Thyroid gland (tissue), 4 donors: ENCODE measurements at places on chromosomes 2 and 18. TPM values are rescaled to one million over a fixed set of nuclear protein-coding genes. Genes with fewer than 3 reads are reported as not detected.

GRCh38 chr18:45940724-45941123, 26.4 kb downstream of the EPG5 start:
- H3K27ac ChIP-seq = no peak overlapping the region
- no peaks in the 10 kb centered on the region for H3K4me1 ChIP-seq
- no peaks in the 10 kb centered on the region for H3K27me3 ChIP-seq
- no peak overlapping the region for H3K4me3 ChIP-seq
- no peak for DNase-seq
- peaks cover 69% of the 10 kb centered on the region for H3K36me3 ChIP-seq

DNA sequence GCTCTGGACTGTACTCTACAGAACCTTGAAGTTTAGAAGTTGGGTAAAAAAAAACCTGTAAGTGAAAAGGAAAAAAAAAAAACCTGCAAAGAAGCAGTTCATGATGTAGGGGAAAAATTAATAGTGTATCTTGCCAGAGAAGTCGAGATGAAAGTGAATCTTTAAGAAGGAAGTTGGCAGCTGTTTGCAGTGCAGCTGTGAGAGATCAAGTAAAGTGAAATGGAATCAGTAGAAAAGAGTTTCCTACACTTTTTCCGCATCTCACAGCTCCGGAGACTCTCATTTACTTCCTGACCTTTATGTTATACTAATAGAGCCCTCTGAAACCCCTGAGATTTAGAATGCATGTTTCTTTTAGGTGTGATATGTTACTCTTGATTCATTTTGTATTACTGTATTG, 19.2 kb downstream of the RNMT start:
- DNase-seq = no peak
- H3K36me3 ChIP-seq = peaks cover 46% of the 10 kb centered on the region
- no peak overlapping the region for H3K27ac ChIP-seq
- no peaks in the 10 kb centered on the region for H3K4me1 ChIP-seq
- H3K27me3 ChIP-seq = no peaks in the 10 kb centered on the region

GRCh38 chr2:30481323-30481800, 34.3 kb downstream of the LCLAT1 start:
- H3K4me3 ChIP-seq = no peak overlapping the region
- H3K27me3 ChIP-seq = no peaks in the 10 kb centered on the region
- no peak overlapping the region for H3K27ac ChIP-seq
- no peaks in the 10 kb centered on the region for H3K36me3 ChIP-seq
- H3K4me1 ChIP-seq = no peaks in the 10 kb centered on the region
- DNase-seq = no peak

- H3K4me3 ChIP-seq = no peak overlapping the region
- H3K27me3 ChIP-seq = no peaks in the 10 kb centered on the region
- DNase-seq = no peak
- peak overlapping the region; percentile 70 for H3K27ac ChIP-seq
- peaks cover 21% of the 10 kb centered on the region for H3K4me1 ChIP-seq
Observed at GRCh38 chr2:218501665-218502064, 66.5 kb downstream of the USP37 start.

GLI2 gene
- total RNA-seq = 1.2 TPM

GRCh38 chr18:75638223-75638775, 210.8 kb upstream of the SMIM21 start:
- peaks cover 6% of the 10 kb centered on the region for H3K4me1 ChIP-seq
- no peak for DNase-seq
- H3K4me3 ChIP-seq = no peak overlapping the region
- no peaks in the 10 kb centered on the region for H3K36me3 ChIP-seq
- no peaks in the 10 kb centered on the region for H3K27me3 ChIP-seq
- H3K27ac ChIP-seq = no peak overlapping the region

DNA sequence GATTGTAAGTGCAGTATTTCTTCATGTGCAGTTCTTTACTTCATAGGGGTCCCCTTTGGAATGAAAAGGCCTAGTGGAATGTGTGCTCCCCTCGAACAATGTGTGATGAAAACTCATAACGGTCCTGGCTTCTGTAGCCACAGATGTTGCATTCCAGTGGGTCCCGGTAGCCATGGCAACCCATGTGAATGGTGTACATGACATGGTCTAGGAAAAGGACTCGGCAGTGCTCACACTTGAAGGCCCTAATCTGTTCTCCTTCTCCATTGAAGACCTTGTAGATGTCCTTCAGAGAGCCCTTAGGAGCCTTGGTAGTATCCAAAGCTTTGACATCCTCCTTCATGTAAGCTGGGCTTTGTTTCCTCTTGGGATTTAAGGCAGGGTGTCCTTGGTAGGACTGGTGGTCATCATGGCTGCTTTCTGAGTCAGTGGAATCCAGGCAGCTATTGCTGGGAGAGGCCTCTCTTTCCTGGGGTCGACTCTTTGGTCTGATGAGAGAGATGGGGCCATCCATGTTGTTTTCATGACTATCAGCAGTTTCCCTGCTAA, 144.0 kb downstream of the IKZF2 start:
- H3K4me1 ChIP-seq = no peaks in the 10 kb centered on the region
- DNase-seq = no peak
- no peak overlapping the region for H3K4me3 ChIP-seq
- no peaks in the 10 kb centered on the region for H3K27me3 ChIP-seq

SERPINB11 gene
- not detected for total RNA-seq
